ENCODE measurements at places on chromosomes 7 and 10.
A peak's percentile ranks its signal among the peaks of the same experiment; 100 is the strongest.

GRCh38 chr10:129730272-129730992 is 233.6 kb downstream of the EBF3 start:
- DNase-seq, result no peak

GRCh38 chr7:56092789-56093531 is at the start of gene PHKG1:
Gene PHKG1, minus strand, starts transcription at chr7:56092952. Its CDS starts 4,011 bp downstream, at chr7:56088941.
- DNase-seq, result peak; percentile 84

DNA sequence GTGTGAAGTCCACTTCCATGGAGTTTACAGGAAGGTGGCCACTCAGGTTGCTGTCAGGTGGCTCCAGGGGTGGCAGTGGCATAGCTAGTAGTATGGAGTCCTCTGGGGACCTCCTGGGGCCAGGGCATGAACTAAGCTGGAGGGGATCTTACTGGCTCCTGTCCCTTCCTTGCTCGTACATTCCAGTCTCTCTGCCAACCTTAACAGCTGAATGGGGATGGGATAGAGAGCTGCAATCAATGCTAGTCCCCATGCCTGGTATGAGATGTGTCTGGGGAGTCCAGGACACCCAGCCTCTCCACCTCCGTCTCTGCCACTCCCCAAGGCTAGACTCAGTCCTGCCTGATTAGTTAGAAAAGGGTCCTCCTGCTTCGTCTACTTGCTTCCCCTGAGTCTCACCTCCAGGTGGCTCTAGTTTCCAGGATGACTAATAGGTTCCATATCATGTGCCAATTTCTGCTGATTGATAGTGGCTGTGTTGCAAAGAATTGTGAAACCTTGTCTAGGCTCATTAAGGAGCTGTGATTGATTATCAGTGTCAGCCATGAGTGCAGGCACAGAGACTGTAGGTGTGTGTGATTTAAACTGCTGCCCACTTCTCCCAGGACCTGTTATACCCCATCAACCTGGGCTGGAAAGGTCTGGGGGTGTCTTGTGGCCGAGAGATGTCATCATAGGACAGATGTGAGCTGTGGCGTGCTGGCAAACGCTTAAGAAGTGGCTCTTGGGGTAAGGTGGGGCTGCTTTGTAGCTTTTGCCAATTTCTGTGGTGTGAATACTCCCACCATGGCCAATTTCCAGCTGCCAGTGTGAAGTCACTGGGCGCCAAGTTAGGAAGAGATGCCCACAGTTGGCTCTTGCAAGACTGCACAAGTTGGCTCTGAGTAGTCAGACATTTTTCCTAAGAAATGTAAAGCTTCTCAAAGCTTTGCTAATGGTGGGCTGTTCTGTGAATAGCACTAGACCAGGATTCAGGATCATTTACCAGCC is 59.8 kb downstream of the COL13A1 start:
- no peak for DNase-seq

GRCh38 chr7:138903186-138903820 is 77.9 kb downstream of the KIAA1549 start:
- no peak for DNase-seq

DNA sequence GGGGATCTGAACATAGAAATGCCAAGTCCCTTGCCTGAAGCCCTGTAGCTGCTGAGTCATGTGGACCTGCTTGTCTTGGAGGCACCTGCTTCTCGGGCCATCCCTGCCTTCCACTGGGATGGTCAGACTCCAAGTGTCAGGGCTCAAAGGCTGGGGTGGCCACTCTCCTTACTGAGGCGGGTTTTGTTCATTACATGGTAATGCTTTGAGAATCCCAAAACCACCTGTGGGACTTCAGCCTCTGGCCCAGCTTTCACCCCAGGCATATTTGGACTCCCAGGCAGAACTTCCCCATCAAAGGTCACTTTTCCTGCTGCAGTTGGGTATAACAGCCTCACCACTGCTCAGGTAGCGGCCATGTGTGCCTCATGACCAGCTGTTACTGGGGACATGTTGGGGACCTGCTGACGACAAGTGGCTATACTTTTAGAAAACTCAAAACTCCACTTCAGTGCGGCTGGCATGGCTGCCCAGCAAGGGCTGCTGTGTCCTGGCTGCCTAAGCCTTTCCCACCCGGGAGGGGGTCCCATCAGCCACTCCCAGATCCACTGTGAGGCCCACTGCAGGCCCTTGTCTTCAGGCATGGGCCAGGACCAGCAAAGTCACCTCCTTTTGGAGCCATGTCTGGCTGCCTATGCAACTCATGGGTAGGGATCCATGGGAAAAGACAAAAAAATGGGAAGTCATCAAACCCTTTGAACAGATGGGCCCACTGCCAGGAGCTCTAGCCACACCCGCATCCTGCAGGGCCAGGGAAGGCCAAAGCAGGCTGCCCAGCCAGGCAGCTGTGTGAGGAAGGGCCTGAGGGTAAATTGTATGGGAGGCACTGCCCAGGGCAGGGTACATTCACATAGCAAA is 96.7 kb downstream of the ARHGAP22 start:
- DNase-seq, result no peak

All from gastrocnemius medialis (tissue), 4 donors.